ENCODE measurements at places on chromosomes 6 and 20.

GRCh38 chr20:36645998-36646397 lies at the start of gene SLA2:
TSS of gene SLA2 (minus strand) at chr20:36646196. CDS start at chr20:36641335, 4,861 bp downstream.
- no peak for DNase-seq

DNA sequence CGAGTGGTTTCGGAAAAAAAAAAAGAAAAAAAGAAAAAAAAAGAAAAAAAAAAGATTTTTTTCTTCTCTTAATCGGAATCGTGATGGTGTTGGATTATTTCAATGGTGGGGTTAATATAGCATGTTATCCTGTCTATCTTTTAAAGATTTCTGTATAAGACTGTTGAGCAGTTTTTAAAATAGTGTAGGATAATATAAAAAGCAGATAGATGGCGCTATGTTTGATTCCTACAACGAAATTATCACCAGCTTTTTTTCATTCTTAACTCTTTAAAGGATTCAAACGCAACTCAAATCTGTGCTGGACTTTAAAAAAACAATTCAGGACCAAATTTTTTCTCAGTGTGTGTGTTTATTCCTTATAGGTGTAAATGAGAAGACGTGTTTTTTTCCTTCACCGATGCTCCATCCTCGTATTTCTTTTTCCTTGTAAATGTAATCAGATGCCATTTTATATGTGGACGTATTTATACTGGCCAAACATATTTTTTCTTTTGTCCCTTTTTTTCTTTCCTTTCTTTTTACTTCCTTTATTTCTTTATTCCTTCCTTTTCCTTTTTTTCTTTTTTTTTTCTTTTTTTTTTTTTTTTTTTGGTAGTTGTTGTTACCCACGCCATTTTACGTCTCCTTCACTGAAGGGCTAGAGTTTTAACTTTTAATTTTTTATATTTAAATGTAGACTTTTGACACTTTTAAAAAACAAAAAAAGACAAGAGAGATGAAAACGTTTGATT lies 3.6 kb downstream of the SOX4 start:
- peak; percentile 78 for DNase-seq

DNA sequence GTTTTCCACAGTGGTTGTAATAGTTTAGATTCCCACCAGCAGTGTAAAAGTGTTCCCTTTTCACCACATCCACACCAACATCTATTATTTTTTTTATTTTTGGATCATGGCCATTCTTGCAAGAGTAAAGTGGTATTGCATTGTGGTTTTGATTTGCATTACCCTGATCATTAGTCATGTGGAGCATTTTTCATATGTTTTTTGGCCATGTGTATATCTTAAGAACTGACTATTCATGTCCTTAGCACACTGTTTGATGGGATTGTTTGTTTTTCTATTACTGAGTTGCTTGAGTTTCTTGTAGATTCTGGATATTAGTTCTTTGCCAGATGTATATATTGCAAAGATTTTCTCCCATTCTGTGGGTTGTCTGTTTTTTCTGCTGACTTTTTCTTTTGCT lies 820.1 kb downstream of the TENT5A start:
- DNase-seq, result no peak

GRCh38 chr6:107444277-107444676 lies 15.1 kb downstream of the PDSS2 start:
- DNase-seq, result no peak

DNA sequence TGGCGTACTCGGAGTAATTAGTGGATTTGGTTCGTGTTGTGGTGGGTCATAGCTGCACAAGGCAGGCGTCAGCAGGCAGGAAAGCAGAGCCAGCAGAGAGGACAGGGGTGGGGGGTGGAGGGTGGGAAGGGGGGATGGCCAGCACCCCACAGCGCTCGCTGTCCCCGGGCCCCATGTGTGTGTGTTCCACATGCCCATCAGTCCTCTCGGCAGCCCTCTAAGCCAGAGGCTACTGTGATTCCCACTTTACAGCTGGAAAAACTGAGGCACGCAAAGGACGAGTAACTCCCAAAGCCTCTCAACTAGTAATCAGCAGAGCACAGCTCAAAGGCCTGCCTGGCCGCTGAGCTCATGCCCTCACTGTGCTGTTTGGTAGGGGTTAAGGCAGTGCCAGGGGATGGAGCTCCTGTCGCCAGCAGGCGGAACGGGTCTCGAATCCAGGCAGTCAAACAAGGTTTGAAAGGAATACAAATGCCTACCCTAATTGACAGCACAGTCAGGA lies 175.2 kb downstream of the ZDHHC14 start:
- DNase-seq, result no peak

GRCh38 chr6:128860782-128861181 lies 22.2 kb upstream of the LAMA2 start:
- no peak for DNase-seq

DNA sequence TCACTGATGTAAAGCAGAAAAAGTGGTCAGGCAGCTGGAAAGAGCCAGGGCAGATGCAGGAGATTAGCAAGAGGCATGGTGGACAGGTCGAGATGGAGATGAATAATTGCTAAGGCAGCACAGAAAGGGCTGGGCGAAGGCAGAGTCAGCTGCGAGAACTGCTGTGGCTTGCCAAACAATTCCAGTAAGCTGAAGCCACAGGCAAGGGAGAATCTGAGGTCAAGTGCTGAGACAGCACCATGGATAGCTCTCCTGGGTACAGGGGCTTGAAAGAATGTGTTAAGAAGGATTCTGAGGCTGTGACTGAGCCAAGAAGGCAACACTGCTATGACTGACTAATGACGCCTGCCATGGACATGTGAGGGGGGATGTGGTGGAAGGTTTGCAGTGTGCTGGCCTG lies 220.8 kb upstream of the FOXA2 start:
- peak; percentile 18 for DNase-seq

- no peak for DNase-seq
These were observed 1.7 kb upstream of the PIM1 start for GRCh38 chr6:37168163-37168758.

- DNase-seq, result no peak
These were observed 469.0 kb upstream of the RNF217 start for GRCh38 chr6:124493259-124493658.

GRCh38 chr6:7341989-7342742 lies 29.2 kb upstream of the SSR1 start:
- peak; percentile 22 for DNase-seq

DNA sequence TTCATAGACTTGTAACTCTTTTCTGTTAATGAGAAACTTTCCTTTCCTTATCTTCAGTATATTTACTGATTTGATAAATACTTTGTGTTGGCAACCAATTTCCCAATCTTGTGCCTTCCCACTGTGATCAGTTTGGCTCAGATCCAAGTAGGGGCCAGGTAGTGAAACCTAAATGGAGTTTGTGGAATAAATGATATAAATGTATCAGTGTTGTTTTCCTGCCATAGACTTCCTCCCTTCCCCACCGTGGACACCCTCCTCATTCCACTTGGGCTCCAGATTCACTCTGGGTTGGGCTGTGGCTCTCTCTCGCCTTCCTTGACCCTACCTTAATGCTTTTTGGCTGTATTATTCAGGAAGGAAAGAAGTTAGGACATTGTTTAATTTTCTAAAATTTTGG lies 1.3 kb downstream of the ZKSCAN3 start:
- no peak for DNase-seq

- no peak for DNase-seq
These were observed 30.6 kb upstream of the EXOC2 start for GRCh38 chr6:723540-723939.

GRCh38 chr20:59939052-59939878 lies 840 bp downstream of the PPP1R3D start:
- no peak for DNase-seq

- DNase-seq, result peak; percentile 38
These were observed 4.1 kb upstream of the ABT1 start for GRCh38 chr6:26592649-26593048.

DNA sequence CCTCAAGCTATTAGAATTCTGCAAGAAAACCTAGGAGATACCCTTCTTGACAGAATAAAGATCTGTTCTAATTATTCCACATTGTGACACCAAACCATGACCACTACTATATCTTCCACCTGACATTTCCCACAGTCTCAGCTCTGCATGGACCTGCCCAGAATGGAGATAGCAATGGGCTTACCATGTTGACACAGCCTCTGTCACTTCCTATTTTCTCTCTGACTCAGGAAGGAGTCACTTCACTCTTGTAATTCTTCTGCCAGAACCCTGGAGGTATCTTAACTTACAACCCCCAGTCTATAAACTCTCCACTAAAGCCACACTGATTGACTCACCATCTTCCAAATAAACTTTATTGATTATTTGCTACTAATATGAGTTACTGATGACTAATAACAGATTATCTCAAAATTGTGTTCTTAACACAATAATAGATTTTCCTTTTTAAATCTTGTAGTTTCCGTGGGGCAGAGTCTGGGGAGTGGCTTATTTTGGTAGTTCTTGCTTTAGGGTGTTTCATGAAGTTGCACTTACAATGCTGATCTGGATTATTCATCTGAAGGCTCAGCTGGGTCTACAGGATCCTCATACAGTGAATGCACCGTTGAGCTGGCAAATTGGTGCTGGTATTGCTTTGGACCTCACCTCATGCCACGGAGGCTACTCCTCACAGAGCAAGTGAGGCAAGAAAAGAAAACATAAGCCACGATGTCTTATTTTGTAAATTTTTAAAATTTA lies 869.9 kb downstream of the KIF16B start:
- peak; percentile 53 for DNase-seq

DNA sequence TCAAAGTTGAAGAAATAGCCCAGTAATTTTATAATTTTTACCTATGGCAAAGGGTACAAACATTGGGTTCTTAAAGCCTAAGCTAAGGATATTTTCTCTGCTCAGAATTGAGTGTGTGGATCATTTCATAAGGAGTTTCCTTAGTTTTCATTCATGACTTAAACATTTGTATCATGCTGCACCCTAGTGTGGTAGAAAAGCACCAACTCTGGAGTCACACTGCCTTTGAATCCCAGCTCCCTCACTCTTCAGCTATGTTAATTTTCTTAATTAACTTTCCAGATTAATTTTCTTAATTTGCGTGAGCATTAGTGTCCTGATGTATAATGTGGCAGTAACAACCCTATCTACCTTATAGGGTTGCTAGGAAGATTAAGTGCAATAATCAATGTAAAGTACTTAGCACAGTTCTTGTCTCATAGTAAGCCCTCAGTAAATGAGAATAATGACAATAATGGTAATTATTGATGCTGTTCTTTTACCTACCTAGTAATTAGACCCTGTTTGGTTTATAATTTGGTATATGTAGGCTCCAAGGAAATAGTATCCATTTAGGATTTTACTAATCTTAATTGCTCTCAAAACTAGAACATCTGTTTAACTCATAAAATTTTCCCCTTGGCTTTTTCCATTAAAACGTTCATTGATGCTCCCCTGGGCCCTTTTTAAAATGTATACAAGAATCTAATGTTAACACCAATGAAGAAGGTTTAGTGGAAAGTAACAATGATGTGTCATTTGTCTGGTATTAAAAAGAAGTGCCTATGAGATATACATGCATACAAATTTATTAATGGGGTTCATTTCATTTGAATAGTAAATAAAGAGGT lies 31.6 kb downstream of the DSE start:
- DNase-seq, result no peak

DNA sequence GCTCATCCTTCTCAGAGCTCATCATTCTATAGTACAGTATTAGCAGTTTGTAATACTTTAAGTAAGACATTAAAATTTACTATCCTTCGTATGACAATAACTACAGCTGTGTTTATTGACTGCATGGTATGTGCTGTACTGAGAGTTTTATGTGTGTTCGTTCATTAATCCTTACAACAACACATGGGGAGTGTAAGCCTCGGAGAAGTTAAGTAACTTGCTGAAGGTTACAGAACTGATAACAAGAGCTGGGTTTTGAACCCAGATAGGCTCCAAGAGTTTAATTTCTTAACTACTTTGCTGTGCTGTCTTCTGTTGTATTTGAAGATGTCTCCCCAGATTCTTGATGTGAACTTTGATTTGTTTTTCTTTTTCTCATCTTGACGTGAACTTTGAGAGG lies 23.7 kb downstream of the BRPF3 start:
- no peak for DNase-seq

DNA sequence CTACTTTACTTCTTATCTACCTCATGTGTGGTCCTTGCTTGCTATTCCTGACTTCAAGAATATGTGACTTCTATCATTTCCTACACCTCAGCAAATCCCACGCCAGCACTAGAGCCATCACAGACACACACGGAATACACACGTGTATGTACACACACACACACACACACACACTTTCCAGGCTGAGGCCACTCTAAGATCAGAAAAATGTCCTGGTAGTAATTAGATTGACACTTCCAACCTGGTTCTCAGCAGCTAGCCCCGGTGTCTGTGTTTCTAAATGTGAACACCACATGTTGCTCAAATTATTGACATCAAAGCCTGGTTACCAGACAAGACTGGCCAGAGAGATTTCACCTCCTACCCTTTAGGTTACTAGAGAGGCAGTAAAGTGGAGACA lies 54.1 kb upstream of the SASH1 start:
- no peak for DNase-seq

- DNase-seq, result no peak
These were observed 628.1 kb upstream of the CITED2 start for GRCh38 chr6:140002396-140003022.

DNA sequence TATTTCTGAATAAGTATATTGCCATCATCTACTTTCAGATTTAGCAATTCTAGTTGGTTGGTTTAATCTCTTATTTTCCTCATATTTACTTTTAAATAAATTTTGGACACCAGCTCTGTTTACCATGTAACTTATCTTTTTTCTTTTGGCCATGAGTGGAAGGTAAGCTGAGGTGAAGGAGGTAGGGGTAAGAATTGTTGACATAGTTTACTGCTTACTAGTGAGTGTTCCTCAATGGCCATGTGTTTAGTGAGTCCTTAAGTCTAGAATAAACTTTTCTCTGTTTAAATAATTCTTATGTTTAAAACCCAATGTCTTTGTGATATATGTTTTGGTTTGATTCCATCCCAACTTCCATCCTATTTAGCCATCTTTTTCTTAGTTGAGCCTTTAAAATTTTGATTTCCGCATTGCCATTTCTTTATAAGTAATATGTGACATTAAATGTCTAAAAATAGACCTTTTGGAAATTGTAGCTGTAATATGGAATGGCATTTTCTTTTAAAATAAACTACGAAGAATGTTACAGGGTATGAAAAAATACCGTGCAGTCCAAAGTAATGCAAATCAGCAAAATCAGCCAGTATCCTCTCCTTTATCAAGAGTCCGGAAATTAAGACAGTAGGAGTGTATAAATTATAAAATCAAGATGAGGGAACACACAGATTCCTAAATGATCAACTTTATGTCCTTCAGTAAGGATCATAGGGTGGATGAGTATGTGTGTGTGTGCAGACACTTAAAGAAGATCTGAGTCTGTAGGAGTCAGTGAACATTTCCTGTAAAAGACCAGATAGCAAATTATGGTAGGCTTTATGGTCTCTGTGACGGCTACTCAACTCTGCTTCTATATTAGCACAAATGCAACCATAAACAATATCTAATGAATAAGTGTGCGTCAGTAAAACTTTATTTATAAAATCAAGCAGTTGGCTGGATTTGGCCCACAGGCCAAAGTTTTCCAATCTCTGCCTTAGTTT lies 10.3 kb downstream of the STXBP5 start:
- no peak for DNase-seq

GRCh38 chr6:91575032-91575431 lies 988.2 kb upstream of the MAP3K7 start:
- peak; percentile 6 for DNase-seq
